ENCODE measurements at places on chromosomes 3 and 15. TPM values are rescaled to one million over a fixed set of nuclear protein-coding genes. Genes with fewer than 3 reads are reported as not detected.

The CCRL2 gene
- total RNA-seq: 5.3 TPM

The ZBED2 gene
- total RNA-seq: not detected

The GOLGA6L7 gene
- total RNA-seq: not detected

The HRG gene
- not detected for total RNA-seq

The GADL1 gene
- total RNA-seq: 0.06 TPM

The RTP1 gene
- not detected for total RNA-seq

The CPNE4 gene
- total RNA-seq: 0.13 TPM

The HIGD2B gene
- not detected for total RNA-seq

The ITIH1 gene
- not detected for total RNA-seq

The SRPRB gene
- 43.0 TPM for total RNA-seq

The ACOX2 gene
- 2.4 TPM for total RNA-seq

The CYP19A1 gene
- total RNA-seq: 2.6 TPM

The HOMER2 gene
- 23.7 TPM for total RNA-seq

The EPHA6 gene
- total RNA-seq: not detected

The TTC21A gene
- 1.5 TPM for total RNA-seq

The FILIP1L gene
- total RNA-seq: 2.2 TPM

The MYRIP gene
- 0.11 TPM for total RNA-seq

The CCDC39 gene
- total RNA-seq: not detected

The LTF gene
- not detected for total RNA-seq

The GOLGA6L10 gene
- 0.80 TPM for total RNA-seq

The CNOT10 gene
- 26.5 TPM for total RNA-seq

The GALNT15 gene
- 2.1 TPM for total RNA-seq

The GOLGA6A gene
- not detected for total RNA-seq

The FETUB gene
- not detected for total RNA-seq

The GOLGA8S gene
- total RNA-seq: not detected

The SH2D7 gene
- not detected for total RNA-seq

The TRPM1 gene
- total RNA-seq: not detected

The SAMD7 gene
- total RNA-seq: not detected

The SLC24A5 gene
- not detected for total RNA-seq

The H1-8 gene
- not detected for total RNA-seq

The DNASE1L3 gene
- not detected for total RNA-seq
